Right forelimb (tissue), 1 donor: ENCODE measurements at places on chromosomes 2 and 18.

DNA sequence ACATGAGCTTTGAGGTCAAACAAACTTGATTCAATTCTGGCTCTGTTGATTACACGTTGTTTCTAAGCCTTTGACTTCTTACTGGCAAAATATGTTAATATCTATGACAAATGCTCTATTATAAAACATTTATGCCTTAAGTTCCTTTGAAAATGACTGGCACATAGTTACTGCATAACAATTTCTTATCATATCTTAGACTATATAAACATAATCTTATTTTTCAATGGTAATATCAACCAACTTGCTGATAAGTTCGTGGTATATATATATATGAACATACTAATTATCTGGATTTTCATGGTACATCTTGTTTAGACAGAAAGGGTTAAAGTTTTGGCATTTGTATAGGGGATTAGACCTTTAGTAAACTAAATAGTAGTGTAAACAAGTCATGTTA is 645.6 kb upstream of the ZNF804A start:
- no peak for DNase-seq

GRCh38 chr2:22238967-22239366 is 1115.2 kb downstream of the TDRD15 start:
- DNase-seq, result no peak

- no peak for DNase-seq
Measured at GRCh38 chr2:226818930-226819329, 16.9 kb upstream of the RHBDD1 start.

GRCh38 chr2:230677201-230677946 is 35.3 kb upstream of the CAB39 start:
- DNase-seq, result no peak

DNA sequence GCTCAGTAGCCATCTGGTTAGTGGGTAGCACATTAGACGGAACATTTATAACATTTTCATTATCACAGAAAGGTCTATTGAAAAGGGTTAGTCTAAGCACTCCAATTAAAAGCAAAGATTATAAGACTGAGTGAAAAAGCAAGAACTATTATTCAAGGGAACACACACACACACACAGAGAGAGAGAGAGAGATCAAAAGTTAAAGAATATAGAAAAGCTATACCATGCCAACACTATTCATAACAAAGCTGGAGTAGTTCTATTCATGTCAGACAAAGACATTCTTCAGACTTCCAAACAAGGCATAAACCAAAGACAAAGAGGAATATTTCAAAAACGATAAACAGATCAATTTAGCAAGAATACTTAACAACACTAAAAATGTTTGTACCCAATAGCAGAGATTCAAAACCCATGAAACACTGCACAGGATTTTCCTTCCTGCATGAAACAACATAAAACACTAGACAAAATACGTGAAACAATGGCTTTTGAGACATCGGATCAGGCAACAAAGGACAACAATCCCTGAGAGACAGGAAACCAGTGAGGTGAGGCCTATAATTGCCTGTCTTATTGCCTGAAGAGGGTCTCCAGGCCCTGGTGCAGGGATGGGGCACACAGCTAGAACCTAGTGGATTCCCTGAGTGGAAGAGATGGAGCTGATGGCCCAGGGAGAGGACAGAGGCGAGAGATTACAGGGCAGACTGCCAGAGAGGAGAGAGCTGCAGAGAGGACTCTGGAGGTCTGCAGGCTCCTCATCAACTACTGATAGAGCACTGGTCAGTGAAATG is 83.6 kb upstream of the NPAS2 start:
- no peak for DNase-seq

DNA sequence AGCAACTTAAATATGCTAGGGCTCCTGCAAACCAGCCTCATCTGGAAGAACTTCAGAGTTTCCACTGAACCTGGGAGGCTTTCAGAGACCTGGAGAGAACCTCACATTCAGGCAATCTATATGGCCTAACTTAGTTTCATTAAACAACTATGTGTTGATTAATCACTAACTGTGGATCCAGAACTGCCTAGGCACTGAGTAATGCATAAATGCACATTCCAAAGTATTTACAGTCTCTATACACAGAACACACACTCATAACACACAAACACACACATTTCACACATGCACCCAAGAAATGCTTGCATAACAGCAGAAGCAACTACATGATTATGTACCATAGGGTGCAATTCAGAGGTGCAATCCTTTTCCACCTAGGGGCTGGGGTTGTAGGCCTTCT is 552.8 kb downstream of the BCL11A start:
- DNase-seq, result no peak

- DNase-seq, result no peak
Measured at GRCh38 chr2:166572937-166573336, 78.9 kb upstream of the SCN7A start.

GRCh38 chr2:136008205-136008865 is 22.9 kb upstream of the DARS1 start:
- DNase-seq, result no peak

DNA sequence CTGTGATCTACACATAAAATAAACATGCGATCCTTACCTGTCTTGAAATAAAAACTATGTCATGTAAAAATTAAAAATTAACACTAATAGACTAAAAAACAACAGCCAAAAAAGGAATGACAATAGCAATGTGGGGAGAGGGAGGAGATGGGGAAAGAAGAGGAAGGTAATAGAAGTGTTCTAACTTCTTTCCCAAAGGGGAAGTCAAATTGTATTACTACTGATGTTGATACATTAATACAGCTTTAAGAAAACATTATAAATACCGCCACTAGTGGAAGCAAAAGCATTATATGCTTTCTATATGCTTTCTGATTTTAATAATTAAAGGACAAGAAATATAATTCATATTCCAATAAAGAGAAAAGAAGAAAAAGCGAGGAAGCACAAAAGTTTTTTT is 22.2 kb downstream of the ZNF516 start:
- no peak for DNase-seq

DNA sequence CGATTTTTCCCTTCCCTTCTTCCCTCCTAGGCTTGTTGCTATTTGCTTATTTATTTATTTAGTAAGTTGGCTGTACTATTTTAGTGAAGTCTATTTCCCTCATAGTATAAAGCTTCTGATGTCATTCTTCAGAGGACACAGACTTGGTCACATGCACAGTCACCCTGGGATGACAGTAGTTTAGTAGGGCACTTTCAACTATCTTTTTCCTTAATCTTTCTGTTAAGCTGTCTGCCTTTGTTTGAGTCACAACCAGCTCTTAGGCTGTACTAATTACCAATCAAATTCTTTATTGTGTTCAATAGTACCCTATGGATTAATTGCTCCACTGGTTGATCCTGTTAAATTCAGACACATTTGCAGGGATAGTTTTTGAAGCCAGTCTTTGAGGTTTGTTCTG is 26.9 kb upstream of the RAB31 start:
- DNase-seq, result no peak

DNA sequence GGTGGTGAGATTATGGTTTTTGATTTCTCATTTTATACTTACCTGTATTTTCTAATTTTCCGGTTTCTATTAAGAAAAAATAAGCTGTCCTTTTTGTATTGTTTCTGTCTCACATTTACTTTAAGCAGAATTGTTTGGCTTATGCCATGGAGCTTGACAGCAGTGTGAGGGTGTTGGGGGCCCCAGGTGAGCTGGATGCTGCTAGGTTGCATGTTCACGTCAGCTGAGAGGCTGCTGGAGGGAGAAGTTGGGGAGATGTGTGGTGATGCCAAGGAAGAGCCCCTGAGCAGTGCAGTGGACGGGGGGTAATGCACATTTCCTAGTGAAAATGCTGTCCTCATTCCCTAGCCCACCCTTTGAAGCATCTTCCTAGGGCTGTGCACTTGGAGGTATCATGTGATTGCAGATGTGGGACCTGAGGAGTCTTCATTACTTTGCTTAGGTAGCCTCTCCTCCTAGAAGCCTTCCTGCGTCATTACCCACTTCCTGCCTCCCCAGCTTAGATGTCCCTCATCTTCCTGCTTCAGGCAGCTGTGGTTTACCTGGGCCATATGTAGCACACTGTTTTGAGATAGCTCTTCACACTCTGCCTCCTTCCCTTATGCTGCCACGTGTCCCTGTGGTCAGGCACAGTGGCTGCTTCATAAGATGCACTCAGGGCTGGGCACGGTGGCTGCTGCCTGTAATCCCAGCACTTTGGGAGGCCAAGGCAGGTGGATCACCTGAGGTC is 16.2 kb downstream of the ATG16L1 start:
- no peak for DNase-seq

DNA sequence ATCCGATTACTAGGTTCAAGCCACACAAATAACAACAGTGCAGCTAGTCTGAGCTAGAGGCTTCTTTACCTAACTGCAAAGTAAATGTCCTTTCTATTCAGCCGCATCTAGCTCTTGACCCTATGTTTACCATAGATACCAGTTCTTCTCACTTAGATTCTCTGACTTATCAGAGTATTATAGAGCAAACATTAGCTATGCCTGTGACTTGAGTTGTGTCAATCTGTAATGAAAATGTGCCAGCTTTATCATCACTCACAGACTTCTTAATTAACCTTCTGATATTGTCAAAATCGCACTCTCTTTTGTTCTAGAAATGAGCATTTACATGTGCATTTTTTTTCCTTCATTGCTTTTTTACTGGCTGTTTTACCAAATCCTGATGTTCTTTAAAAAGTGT is 79.9 kb downstream of the BCL11A start:
- DNase-seq, result no peak

DNA sequence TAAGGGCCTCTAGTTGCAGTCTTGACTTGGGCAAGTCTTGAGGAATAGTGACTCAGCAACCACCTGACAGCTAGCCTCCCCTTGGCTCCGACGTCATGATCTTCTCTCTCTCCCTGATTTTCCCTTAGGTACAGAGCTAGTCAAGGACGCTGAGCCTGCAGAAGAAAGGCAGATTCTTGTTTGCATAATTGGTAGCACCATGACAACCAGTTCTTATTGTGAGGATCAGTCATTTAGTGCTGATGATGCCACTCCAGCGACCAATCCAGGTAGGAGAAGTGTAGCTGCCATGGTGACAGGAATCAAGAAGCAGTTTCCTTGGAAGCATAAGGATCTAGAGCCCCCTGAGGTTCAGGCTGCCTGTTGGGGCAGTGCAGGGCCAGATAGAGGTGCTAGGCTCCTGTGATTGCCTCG is 2.8 kb upstream of the RESP18 start:
- no peak for DNase-seq

- no peak for DNase-seq
Measured at GRCh38 chr18:74785632-74786031, 188.0 kb downstream of the ZNF407 start.

- DNase-seq, result no peak
Measured at GRCh38 chr2:138023298-138023697, 59.0 kb downstream of the HNMT start.

GRCh38 chr18:32473325-32473724 is 2.6 kb upstream of the GAREM1 start:
- no peak for DNase-seq

- no peak for DNase-seq
Measured at GRCh38 chr2:224407241-224407701, 5.4 kb upstream of the FAM124B start.

DNA sequence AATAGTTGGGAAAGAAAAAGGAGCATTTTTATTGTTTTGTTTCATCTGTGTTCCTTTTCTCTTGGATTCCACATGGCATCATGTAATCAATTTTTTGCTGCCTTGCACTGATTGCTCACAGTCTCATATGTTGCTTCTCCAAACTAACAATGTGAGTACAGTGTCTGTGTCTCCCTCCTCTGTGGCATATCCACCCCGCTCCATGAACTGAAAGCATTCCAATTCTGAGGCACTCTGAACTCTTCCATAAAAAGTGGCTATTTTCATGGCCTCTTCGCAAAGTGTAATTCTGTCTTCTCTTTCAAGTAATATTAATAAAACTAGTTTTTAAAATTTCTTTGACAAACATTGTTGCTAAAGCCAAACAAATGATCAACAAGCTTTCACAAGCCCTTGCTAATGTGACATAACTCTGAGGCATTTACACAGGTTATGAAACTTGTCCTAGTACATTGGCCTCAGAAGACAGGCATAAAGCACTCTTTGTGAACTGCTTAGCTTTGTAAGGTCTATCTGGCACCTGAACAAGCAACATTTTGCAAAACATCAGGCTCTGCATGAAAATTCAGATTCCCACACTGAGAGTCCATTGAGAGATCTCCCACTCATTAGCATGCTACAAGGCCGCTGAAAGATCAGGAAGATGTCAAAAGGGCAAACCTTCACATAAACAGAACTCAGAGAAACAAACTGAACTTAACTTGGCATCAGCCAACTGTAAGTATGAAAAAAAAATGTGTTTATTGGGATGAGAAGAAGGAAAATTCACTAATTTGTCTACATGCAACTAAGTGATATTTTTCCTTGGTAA is 33.0 kb downstream of the GPR75 start:
- no peak for DNase-seq

DNA sequence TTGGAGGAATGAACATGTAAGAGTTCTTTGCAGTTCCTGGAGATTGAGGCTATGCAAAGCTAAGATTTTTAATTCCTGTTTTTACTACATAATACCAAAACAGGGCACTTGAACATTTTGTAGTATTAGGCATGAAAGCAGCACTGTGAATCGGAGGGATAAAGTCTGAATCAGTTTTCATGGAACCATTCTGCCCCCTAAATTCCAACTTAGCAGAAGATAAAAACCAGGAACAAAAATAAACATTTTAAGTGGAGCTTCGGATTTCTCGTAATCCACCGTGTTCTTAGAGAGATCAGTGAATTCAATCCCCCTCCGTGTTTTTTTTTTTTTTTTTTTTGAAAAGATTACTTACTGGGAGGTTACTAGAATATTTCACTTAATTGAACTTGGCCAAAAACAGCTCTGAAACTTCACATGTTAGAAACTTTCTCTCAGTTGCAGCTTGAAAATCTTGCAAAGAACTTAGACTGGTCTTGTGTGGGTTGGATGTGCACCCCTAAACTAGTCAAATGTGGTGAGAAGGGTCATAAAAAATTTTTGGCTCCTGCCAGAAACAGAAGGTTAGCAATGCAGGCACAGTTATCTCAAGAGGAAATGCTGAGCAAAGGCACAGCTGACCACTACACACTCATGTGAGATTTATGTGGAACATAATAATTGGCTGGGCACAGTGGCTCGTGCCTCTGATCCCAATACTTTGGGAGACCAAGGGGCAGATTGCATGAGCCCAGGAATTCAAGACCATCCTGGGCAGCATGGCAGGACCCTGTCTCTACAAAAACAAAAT is 145.4 kb upstream of the RNF152 start:
- DNase-seq, result no peak

DNA sequence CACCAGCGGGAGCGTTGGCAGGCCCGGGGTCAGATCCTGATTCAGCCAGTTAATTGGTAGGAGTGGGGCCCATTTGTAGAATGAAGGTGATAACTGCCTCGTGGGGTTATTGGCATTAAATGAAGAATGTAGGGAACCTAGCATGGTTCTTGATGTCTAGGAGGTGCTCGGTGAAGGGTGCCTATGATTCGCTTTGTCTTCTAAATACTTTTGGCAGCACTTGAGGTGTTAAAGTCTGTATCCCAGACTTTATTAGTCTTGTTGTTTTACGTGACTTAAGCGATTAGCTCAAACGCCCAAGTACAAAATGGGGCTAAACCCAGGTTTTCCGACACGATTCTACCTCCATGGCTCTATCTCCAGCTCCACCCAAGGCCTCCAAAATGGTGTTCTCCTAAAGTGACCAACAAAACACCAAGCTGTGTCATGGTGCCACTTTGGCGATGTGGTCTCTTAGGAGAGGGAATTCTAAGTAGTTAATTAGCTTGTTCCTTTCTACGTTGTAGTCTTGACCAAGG is 980 bp upstream of the PPP4R1 start:
- DNase-seq, result no peak

- no peak for DNase-seq
Measured at GRCh38 chr18:55064760-55065159, 105.5 kb upstream of the CCDC68 start.
